ENCODE measurements at places on chromosomes 3 and 15.
A peak's percentile ranks its signal among the peaks of the same experiment; 100 is the strongest.

DNA sequence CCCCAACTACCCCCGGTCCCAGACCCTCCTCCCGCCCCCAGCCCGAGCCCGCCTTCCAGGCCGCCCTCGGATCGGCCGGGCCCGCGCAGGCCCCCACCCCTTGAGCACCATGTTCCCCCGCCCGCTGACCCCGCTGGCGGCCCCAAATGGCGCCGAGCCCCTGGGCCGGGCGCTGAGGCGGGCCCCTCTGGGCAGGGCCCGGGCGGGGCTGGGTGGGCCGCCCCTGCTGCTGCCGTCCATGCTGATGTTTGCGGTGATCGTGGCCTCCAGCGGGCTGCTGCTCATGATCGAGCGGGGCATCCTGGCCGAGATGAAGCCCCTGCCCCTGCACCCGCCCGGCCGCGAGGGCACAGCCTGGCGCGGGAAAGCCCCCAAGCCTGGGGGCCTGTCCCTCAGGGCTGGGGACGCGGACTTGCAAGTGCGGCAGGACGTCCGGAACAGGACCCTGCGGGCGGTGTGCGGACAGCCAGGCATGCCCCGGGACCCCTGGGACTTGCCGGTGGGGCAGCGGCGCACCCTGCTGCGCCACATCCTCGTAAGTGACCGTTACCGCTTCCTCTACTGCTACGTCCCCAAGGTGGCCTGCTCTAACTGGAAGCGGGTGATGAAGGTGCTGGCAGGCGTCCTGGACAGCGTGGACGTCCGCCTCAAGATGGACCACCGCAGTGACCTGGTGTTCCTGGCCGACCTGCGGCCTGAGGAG, 472 bp downstream of the CHST14 start:
- DNase-seq, result peak; percentile 72

- no peak for DNase-seq
Measured at GRCh38 chr3:23900744-23901143, 16.0 kb downstream of the NKIRAS1 start.

DNA sequence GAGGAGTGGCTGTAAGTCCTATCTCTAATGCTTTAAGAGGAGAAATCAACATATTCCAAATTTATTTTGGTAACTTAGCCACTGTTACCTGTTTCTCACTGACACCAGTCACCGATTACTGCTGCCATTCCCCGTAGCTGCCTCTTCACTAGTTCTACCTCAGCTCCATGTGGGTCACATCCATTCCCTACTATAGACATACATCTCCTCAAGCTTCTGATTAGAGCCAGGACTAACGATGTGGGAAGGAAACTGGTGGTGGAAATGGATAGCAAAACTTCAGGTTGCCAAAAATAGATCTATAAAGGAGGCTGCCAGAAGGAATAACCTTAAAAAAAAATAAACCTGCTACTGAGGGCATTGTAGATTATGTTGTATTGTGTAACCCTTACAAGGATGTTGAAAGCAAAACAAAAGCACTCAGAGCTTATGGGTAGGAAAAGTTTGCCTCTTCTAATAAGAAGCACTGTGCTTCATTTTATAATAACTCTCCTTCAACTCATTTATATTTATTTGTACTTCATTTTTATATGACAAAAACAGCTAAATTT, 56.0 kb downstream of the KAT2B start:
- no peak for DNase-seq

- DNase-seq, result no peak
Measured at GRCh38 chr15:87582169-87582568, 674.4 kb downstream of the NTRK3 start.

- DNase-seq, result no peak
Measured at GRCh38 chr15:76865548-76865991, 39.6 kb downstream of the SCAPER start.

- DNase-seq, result no peak
Measured at GRCh38 chr15:61047783-61048182, 181.3 kb downstream of the RORA start.

DNA sequence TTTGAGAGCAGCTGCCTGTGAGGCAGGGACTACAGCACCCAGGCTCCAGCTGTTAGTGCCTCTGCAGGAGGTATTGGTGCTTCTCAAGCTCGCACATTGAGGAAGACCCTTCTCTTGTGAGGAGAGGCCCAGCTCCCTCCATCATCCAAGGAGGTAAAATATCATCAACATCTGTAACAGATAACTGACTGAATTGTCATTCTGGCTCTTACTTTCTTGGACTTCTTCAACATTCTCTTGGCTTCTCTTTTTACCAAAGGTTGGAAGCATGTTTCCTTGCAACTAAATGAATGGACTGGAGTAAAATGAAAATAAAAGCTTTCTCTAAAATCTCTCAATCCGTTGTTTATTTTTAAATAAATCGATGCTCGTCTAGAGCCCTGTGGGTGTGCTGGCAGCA, 53.1 kb upstream of the PXYLP1 start:
- DNase-seq, result no peak

- no peak for DNase-seq
Measured at GRCh38 chr3:97899331-97899730, 72.9 kb downstream of the RIOX2 start.

DNA sequence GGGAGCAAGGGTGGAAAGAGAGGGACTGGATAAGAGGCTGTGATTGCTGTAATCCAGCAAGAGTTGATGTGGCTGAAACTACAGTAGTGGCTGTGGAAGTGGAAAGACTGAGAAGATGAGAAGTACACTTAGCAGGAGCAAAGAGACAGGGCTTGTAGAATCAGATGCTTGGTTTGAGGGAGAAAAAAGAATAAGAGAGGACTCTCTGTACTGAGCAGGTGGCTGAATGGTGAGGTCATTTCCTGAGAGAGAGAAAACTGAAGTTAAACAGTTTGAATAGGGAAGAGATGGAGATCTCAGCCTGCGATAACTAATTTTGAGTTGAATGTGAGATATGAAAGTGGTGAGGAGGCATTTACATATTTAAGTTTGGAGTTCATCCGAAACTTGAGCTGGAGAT, 95.8 kb upstream of the SLC25A36 start:
- no peak for DNase-seq

DNA sequence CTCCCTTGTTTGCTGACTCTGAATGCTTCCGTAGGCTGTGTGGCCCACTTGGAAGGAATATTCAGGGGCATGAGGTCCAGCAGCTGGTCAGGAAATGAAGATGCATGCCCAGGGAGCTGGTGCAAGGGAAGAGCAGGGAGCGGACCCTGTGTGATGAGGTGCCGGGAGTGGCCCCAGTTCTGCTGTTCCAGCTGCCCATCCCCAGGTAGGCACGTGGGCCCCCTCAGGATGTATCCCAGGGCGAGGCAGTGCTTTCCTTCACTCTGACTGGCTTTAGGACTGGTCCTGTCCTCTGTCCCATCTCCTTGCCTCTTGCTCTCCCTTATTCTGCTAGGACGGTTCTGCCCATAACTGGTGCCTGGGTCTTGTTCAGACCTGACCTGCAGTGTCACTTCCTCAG, 1.1 kb upstream of the FAM3D start:
- DNase-seq, result peak; percentile 24

DNA sequence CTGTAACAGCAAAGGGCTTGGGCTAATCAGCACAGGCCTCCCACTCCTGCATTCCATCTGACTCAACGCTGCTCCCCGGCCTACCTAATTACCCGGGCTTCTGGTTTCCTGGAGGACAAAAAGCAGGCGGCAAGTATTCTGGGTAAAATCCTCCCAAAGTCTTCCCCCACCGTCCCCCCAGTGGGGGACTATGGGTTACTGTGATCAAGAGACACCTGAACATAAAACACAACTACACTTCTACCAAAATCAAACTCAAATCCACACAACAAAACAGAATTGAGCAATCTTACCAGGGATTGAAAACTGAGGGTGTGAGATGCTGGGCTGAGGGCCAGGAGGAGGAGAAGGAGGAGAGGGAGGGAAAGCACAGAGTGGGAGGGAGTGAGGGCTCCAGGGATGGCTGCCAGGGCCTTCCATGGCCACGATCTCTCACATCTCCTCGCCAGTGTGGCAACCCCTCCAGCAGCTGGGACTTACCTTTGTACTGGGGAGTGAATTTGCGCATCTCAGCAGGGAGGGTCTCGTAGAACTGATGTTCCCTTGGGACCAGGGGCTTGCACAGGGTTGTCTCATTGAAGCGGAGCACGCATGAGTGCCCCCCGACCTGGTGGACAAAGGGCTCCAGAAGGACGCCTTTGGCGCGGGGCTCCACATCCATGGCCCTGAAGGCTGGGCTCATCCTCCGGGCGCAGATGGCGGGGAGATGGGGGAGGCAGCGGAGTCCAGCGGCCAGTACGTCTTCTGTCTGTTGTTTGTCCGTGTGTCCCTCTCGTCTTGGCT, 9.1 kb upstream of the NCKIPSD start:
- DNase-seq, result peak; percentile 89

GRCh38 chr3:128784232-128784631, 58.2 kb downstream of the RAB7A start:
- DNase-seq, result no peak

- DNase-seq, result no peak
Measured at GRCh38 chr3:52771334-52771681, 568 bp upstream of the NEK4 start.

- DNase-seq, result no peak
Measured at GRCh38 chr3:67171841-67172240, 173.7 kb downstream of the KBTBD8 start.

DNA sequence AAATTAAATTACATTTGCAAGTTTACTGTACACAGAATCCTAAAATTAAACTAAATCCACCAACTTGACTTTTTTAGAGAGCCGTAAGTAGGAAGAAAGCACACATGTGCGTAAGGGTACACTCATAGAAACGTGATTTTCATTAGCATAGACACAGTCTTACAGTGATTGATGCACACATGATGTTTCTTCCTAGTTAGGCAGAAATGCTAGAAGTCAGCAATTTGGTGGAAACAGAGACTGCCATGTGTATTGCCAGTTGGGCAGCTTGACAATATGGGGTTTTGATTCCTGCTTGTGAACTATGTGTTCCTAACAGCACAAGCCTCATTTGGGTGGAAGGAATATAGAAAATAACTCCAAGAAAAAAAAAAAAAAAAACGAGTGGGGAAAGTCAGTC, 878.5 kb downstream of the ROBO1 start:
- no peak for DNase-seq

DNA sequence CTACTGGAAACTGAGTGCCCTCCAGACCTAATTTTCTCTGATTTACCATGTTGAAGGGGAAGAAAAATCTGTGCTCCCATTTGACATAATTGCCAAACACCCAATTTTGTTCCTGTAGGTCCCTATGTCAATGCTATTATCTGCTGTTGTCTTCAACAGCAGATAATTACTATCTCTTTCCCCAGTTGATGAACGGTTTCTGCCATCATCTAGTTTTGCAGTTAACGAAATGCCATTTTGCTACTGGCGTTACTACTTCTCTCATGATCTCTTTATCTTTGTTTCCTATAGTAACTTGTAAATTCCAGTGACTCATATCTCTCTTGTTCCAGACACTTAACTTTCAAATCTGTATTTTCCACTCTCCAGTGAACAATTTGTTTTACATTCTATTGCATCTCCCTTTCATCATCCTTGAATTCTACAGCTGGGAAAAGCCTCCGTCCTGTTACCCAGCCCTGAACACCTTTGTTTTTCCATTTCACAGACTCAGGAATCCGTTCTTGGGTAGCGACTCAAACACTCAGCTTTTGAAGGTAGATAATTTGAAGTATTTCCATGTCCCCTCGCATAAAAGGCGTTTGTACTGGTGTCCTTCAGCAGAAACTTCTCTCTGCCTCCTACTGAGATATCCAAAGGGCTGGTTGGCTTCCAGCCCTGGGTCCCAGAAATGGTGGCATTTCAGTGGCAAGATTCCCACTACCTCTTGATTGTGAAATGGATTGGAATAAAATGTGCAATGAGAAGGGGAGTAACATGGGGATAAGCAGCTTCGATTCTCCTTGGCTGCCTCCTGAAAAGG, 111.7 kb downstream of the FOXB1 start:
- no peak for DNase-seq

DNA sequence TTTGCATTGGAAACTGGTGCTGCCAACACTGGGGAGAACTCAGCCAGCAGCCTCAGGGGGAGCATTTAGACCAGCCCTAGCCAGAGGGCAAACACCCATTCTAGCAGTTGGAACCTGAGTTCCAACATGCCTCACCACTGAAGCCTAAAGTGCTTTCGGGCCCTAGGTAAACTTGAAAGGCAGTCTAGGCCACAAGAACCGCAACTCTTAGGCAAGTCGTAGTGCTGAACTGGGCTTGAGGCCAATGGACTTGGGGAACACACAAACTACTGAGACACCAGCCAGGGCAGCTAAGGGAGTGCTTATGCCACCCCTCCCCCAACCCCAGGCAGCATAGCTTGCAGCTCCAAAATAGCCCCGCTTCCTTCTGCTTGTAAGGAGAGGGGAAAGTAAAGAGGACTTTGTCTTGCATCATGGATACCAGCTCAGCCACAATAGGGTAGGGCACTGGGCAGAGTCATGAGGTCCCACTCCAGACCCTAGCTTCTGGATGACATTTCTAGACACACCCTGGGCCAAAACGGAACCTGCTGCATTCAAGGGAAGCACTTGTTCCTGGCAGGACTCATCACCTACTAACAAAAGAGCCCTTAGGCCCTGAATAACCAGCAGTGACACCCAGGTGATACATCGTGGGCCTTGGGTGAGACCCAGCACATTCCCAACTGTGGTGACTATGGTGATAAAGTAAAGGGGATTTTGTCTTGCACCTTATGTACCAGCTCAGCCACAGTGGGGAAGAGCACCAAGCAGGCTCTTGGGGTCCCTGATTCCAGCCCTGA, 37.3 kb upstream of the TEX9 start:
- DNase-seq, result no peak

- peak; percentile 76 for DNase-seq
Measured at GRCh38 chr15:52139599-52140462, 27.3 kb upstream of the BCL2L10 start.

GRCh38 chr3:179278932-179279693, 28.2 kb upstream of the KCNMB3 start:
- no peak for DNase-seq

- DNase-seq, result no peak
Measured at GRCh38 chr15:85589851-85590250, 204.9 kb downstream of the KLHL25 start.

GRCh38 chr3:47901280-47901833, 98.4 kb downstream of the DHX30 start:
- no peak for DNase-seq

DNA sequence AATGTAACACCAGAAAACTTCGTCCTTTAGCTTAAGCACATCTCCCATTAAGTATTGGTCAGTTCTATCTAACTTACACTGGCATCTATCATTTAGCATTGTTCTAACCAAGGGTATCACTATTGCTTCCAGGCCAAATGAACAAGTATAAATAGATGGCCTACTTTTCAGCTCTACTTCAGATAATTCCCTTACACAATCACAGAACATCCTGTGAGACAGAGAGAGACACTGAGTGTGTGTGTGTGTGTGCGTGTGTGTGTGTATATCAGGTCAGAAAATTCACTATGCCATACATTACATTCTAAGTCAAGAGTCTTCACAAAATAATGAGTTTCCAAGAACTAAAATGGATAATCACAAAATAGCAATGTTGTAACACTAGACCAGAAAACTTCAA, 39.1 kb downstream of the SCAPER start:
- DNase-seq, result no peak

DNA sequence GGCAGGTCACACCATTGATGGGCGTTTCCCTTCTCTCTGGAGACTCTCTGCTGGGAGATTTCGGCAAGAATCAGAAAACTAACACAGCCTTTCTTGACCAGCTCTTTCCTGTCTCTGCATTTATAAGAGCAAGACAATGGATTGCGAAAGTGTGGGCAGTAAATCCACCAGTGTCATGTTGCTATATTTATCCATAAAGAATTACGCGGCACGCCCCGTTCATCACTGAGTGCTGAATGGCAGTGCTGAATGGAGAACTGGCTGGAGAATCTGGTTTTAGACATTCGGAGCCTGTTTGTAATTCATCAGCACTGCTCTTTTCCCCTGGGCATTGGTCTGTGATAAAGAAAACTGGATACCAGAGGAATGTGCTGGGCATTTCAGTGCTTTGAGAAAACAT, 2.0 kb upstream of the CEMIP start:
- no peak for DNase-seq

All from tibial artery (tissue), 4 donors.